ENCODE measurements at places on chromosomes 16 and 17. TPM values are rescaled to one million over a fixed set of nuclear protein-coding genes. Genes with fewer than 3 reads are reported as not detected.

TNFSF13 gene
- total RNA-seq = 99.2 TPM

GAS2L2 gene
- total RNA-seq = not detected

SLFN13 gene
- 24.5 TPM for total RNA-seq

MYH13 gene
- total RNA-seq = not detected

LRRC45 gene
- total RNA-seq = 9.9 TPM

LRRC46 gene
- total RNA-seq = 0.91 TPM

KRT24 gene
- total RNA-seq = 0.31 TPM

C17orf78 gene
- total RNA-seq = not detected

KRTAP2-3 gene
- total RNA-seq = 0.28 TPM

Measured in kidney (tissue), 22 donors.